ENCODE measurements at places on chromosomes 7 and 10. TPM values are rescaled to one million over a fixed set of nuclear protein-coding genes. Genes with fewer than 3 reads are reported as not detected.

- no peak for DNase-seq
Measured at GRCh38 chr7:157751406-157751805, 414.6 kb downstream of the DNAJB6 start.

DNA sequence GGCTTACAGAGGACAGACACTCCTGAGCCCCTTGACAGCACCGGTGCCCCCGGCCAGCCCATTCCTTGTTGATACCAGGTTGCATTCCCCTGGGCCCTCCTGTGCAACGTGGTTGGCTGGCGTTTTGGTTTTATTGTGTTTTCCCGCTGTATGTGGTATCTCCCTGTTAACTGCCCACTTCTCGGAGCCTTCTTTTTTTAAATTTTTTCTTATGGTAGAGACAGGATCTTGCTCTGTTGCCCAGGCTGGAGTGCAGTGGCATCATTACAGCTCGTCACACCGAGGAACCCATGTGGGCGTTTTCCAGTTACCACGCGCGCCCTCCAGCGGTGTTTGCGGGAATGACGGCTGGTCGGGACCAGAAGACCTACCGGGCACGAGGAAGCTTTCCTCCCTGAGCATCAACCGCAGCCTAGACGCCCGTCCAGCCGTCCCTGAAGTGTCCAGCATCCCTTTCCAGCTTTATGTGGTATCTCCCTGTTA lies 16.9 kb upstream of the ZFAND2A start:
- peak; percentile 68 for DNase-seq

GRCh38 chr10:124647421-124648130 lies 96.6 kb downstream of the FAM53B start:
- peak; percentile 79 for DNase-seq

GRCh38 chr10:50586740-50587088 lies 37.0 kb downstream of the SGMS1 start:
- DNase-seq = no peak

The CFTR gene
- total RNA-seq = 251 TPM

GRCh38 chr10:59087486-59087885 lies 89.0 kb upstream of the PHYHIPL start:
- no peak for DNase-seq

Data from body of pancreas (tissue), 4 donors.